H54 (cell line): ENCODE measurements at places on chromosomes 3 and 15.
A peak's percentile ranks its signal among the peaks of the same experiment; 100 is the strongest.

DNA sequence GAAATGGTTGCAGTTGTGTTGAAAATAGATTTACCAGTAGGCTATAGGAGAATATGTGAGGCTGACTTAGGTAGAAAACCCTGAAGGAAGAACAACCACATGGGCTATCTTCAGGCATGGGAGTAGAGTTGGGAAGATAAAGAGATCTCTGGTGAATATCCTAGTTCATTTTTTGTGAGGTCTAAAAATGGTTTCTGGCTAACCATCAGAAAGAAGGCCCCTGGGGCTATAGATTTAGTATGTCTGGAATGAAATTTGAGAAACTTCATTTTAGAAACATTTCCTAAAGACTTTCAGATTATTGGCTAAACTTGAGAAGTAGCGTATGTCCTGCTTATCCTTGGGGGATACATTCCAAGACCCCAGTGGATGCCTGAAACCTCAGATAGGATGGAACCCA, 148.2 kb downstream of the NAALADL2 start:
- DNase-seq: no peak

DNA sequence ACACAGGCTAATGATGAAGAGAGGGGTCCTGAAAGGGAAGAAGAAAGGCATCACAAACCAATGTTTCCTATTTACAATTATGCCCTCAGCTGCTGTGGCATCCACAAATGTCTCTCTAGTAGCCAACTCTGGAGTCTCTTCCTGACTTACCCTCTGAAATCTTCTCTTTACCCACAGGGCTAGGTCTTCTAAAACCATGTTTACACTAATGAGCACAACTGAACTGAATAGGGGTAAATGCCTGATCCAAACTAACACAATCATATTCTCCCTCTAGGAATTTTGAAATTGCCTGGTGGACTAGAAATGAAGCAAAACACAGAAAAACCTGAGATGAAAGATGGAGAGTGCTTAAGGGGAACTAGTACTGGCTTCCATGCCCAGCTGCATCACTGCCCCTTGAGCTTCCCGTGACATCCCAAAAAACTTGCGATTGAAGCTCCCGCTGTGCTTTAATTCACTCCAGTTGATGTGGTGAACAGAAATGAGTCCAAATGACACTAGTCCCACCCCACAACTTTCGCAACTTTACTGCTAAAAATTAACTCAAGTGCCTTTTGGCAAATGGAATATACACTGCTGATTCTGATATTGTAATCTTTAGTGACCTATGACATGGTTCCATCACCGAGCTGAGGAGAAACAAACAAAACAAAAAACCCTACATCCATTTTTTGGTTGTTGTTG, 32.8 kb downstream of the CFAP20DC start:
- DNase-seq: no peak

DNA sequence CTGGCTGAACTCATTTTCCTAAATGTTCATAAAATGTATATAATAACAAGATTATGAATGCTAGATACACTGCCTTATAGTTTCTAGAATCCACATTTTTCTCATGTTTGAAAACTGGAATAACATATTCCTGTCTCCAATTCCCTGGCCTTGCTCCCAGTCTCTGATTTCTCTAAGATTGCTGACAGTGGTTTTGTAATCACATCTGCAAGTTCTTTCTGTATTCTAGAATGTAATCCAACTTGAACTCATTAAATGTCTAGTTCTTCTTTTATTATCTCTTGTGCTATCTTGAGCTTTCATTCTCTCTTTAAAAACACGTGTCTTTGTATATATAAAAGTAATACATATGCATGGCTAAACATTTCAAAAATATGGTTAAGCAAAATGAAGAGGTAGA, 215.2 kb upstream of the ADAMTS9 start:
- no peak for DNase-seq

DNA sequence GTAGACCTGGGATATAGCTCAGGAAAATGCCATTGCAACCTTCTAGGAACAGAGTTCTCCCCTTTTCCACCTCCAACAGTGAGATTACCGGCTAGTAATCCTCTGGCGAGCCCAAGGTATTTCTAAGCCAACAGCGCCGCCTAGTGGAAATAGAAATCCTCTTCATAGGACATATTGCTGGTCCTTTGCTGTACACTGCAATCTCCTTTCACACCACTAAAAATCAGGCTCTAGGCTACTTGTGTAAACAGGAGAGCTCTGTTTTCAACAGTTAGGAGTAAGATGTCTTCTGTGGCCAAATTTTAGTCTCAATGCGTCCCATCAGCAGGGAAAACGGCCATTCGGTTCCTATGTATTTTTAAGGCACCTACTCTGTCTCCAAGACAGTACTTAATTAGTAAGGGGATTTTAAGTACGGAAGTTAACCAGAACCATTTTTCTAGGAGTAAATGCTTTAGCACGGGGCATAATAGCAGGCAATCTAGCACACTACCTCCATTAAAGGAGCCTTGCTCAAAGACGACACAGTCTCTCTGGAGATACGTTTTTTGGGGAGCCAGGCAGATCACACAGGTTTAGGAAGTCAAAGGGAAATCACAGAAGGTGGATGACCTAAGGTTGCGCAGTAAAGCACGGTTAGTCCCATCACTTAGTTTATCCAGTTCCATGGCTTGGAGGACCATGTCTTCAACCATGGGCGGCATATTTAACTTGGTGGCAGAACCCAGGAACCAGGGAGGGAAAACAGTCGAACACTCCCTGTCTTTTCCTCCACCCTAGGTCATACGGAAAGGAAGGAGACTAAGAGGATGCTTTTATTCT, 43.8 kb downstream of the NCEH1 start:
- peak; percentile 36 for DNase-seq

DNA sequence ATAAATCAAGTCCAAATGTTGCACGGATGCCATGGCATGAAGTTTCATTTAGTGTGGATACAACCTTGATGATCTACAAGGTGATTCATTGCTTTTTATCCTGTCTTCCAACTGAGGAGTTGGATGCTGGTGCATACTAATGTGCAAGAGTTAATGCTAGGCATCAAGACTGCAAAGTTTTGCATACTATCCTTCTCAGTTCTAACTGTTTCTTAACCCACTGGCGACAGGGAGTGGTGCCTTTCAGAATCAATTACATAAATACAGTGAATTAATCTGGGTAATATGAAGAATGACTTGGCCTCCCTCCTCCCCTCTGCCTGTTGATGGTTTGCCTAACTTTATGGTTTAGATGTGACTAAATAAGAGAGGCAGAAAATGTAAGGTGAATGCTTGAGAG, 43.5 kb downstream of the KCNAB1 start:
- DNase-seq: no peak

- DNase-seq: no peak
Observed at GRCh38 chr3:78091478-78092119, 1051.7 kb downstream of the ROBO2 start.

GRCh38 chr3:54164192-54164975, 42.0 kb downstream of the CACNA2D3 start:
- DNase-seq: no peak

DNA sequence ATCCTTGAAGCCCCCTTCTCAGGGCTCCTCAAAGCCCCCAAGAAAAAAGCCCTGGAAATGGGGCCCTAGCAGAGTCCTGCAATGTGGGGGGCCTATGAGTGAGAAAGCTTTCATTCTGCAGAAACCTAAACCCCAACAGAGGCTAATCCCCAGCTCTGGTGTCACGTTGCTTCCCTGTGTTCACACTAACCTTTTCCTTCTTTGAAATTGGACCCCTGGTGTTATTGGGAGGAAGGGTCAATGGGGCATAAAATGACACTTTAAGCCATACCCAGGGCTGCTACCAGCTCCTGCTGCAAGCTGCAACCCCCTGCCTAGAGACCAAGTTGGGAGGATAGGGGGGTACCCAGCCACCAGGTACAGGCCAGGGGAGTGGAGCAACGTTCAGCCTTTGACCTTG, 2.1 kb downstream of the CYP1A2 start:
- DNase-seq: no peak

DNA sequence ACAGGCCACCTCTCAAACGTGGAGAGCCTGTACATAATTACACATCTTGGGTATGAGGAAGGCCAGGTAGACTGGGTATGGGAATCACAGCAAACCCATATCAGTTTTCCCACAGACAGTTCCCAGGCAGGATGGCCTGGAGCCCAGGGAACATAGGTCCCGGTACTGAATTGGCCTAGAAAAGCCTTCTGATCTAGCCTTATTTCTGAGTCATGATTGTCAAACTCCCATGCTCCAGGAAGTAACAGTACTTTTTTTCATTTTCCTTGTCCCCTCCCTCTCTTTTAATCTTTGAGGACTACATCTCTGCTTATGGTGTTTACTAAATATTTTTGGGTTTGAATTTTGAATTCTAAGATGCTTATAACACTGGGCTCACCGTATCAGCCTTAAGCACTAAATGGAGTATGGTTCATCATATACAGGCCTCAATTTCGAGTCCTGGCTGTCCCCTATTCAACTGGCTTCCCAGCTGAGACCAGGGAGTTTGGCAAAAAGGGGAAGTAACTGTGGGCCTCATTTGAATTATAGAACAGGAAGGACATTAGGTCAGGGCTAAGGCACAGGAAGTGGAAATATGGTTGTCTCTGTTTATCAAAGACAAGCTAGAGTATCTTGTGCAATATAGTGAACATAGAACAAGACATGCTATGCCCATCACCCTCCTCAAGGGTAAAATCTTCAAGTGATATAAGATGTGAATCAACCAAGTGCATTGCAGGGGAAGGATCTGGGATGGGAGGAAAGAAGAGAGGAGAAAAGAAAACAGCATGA, 494.6 kb downstream of the NTRK3 start:
- no peak for DNase-seq

- DNase-seq: no peak
Observed at GRCh38 chr15:97866959-97867358, 93.5 kb upstream of the ARRDC4 start.

GRCh38 chr3:110384601-110385000, 687.0 kb upstream of the NECTIN3 start:
- no peak for DNase-seq

DNA sequence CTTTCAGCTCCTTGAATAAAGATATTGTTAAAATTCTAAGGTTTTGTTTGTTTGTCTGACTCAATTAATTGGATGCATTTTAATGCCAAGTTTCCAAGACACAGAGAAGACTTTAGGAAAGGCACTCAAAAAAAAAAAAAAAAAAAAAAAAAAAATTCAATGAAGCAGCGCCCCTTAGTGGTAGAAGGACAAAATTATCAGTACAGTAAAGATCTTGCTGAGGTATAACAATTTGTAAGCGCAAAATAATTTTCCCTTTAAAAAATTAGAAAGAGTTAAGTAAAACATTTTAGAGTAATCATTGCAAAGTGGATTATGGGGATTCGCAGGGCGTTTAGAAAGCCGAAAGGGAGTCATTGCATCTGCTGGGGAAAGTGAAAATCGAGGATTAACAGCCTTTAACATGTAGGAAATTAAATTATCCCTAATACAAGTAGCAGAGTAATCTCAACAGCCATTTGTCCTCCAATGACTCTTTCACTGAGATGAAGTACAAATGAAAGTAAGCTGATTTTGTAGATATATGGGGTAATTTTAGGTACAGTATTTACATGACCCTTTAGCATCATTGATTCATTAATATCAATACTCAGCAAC, 5.8 kb upstream of the DIS3L start:
- DNase-seq: no peak

DNA sequence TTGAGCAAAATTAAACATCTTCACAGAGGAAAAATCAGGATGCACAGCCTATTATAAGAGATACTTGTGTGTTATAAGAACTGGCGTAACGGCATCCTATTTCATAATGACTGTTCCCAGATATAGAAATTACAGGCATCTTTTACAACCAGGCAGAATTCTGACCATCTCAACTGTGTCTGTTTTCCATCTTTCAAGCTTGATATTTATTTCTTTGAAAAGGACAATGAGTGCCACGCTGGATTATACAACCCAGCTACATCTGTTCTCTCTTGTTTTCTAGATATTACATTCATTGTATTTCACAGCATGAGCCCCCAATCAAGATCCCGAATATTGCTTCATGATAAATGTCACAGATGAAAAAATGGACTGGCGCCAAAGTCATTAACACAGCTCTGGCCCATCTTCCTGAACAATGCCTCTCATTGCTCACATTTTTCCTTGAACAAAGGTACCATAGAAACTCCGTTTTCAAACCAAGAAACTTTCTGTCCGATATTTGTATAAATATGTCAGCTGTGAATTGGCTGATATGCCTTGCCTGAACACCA, 420.6 kb downstream of the TBL1XR1 start:
- no peak for DNase-seq

GRCh38 chr3:112604536-112604935, 36.4 kb downstream of the CCDC80 start:
- DNase-seq: peak; percentile 13

DNA sequence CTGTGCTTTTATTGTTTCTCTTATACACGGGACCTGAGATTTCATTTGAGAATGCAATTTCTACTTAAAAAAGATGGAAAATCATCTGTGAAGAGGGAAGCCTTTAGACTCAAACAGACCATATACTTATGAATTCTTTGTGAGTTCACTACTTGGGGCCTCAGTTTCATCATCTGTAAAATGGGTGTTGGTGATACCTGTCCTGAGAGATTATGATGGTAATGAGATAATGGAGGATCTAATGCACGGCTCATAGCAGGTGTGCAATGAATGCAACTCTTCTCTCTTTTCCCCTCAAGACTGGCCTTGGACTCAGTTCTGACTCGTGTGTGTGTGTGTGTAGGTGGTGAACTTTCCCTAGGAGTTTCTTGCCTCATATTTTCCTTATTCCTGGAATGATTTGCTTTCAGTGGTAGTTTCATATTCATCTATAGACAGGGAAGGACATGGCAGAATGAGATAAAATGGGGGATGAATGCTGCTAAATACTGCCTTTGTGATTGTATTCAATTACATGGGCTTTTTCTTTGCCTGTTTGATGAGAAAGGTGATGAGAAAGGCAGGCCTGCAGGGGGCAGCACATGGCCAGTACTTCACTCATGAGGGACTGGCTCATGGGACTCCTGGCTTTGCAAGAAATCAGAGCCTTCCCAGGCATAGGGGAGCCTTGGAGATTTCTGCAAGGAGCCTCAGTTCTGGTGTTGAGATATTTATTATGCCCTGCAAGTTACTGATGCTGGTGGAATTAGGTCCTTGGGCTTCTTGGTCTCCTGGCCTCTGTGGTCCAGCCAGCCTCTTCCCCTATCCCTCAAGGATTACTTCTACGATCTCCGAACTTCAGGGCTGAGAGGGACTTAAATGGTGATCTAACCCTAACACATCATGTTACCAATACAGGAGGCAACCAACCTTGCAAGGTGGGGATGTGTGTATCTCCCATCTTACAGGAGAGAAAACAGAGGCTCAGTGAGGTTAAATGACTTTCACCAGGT, 70.7 kb downstream of the RPLP1 start:
- DNase-seq: peak; percentile 38
